ENCODE measurements at places on chromosomes 3 and 15.
A peak's percentile ranks its signal among the peaks of the same experiment; 100 is the strongest.

- no peak for DNase-seq
Measured at GRCh38 chr3:66593978-66594377, 93.2 kb upstream of the LRIG1 start.

GRCh38 chr3:9781978-9782603, 10.2 kb downstream of the TADA3 start:
- no peak for DNase-seq

DNA sequence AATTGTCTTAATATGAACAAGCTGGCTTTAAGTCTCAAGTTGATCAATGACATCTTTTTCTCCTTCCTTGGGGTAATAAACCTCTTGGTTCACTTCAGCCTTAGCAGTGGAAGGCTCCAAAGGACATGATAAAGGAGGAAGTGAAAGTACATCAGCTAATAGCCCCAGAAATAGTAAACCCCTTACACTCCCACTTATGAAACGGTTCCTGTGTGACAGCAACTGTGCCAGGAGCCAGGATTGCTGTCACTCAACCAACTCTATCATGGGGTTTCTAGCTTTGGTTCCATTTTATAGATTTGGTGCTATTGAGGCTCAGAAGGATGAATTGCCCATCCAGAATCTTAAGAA, 216.7 kb downstream of the ABHD5 start:
- no peak for DNase-seq

DNA sequence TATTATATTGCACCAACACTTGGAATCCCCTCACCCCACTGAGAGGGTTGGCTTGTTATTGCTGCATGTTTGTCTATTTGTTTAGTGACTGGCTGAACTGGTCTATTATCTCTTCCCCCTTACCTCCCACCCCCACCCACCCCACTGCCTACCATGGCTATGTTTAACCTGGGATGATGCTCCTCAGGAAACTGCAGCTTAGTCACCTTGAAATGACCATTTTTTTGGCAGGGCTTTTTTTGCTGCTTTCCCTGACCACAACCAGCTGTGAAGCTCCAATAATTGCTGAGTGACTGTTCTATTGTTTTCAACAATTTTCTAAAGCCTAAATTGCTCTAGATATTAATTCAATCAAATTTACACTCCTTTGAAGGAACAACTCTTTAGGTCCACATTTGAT, 137.9 kb upstream of the CADM2 start:
- no peak for DNase-seq

GRCh38 chr3:176055836-176056235, 1141.4 kb downstream of the TBL1XR1 start:
- no peak for DNase-seq

- no peak for DNase-seq
Measured at GRCh38 chr3:59388555-59389270, 338.9 kb upstream of the CFAP20DC start.

- DNase-seq, result peak; percentile 51
Measured at GRCh38 chr15:66595332-66595731, 29.5 kb upstream of the LCTL start.

- DNase-seq, result no peak
Measured at GRCh38 chr15:68676926-68677325, 98.1 kb downstream of the CORO2B start.

DNA sequence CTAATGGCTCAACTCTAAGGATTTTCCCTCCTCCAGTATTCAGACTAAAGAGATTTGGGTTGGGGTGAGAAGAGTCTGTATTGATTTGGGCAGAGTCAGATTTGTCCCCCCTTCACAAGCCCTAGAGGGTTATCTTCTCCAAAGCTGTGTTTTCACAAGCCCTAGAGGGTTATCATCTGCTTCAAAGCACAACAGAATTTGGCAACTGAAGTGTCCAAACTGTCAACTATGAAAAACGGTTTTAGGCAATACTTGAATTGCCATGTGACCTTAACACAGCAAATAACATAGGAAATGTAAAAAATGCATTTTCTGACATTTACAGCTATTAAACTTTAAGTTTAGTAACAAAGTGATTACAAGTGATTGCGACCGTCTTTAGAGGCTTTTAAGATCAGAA, 119.9 kb downstream of the IMPG2 start:
- DNase-seq, result peak; percentile 31

DNA sequence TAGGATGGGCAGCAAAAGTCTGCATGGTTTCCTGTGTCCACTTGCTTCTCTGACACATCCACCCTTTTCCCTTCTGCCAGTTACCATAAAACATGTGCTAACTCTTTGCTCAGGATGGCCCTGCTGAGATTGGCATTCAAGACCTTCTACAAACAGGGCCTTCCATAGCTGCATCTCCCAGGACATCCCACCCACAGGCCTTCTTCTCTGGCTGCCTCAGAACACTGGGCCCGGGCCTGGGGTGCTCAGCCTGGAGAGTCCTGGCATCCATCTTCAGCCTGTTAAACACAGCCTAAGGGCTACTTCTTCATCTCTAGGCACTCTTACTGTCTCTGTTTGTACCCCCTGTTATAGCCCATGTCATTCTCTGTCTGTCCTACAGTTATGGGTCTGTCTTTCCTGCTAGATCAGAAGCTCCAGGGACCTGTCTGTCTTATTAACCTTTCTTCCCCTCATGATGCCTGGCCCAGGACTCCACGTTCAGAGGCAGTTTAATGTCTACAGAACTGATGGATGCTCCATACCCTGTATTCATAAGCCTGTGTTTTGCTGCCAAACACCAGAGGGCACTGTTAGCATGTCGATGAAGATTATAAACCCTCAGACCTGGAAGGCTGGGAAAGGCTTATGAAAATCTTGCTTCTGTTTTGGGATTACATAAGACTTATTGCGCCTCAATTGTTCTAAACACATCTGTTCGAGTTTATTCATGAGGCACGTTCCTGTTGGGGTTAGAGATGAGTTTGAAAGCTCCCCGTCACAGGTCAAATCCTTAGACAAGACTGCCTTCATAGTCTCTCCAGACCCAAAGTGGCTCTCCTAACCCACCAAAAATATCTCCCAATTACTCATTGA, 16.5 kb downstream of the SEMA3G start:
- DNase-seq, result peak; percentile 91

GRCh38 chr3:127964816-127965215, 49.8 kb downstream of the KBTBD12 start:
- no peak for DNase-seq

DNA sequence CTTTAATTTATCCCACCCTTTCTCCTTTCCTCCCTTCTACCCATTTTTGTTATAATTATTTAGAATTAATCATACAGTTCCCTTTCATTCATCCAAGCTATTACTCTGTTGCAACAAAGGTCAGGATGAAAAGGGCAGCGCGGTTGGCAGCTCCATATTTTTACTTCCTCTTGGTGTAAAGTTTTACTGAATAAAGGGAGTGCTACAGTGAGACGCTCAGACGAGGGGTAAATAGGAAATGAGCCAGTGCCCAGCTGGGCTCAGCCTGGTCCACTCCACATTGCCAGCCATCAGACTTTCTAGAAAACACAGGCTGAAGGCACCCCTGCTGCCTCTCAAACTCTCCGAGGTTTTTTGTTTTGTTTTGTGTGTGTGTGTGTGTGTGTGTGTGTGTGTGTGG, 21.9 kb upstream of the ZBTB38 start:
- DNase-seq, result no peak

- DNase-seq, result peak; percentile 67
Measured at GRCh38 chr15:72783004-72783639, 436 bp downstream of the ADPGK start.

Data from NCI-H82 (cell line).